Stimulated activated CD4-positive, alpha-beta T cell treated with anti-CD3 and anti-CD28 coated beads, Interleukin-1b, Interleukin-23, amount 100 ng/mL, for 24 hours (primary cell): ENCODE measurements at places on chromosomes 6 and 20.

- DNase-seq: no peak
These were observed 15.5 kb downstream of the FOXA2 start for GRCh38 chr20:22568872-22569344.

GRCh38 chr6:137740091-137740755 lies 126.8 kb upstream of the TNFAIP3 start:
- DNase-seq: no peak

- no peak for DNase-seq
These were observed 34.4 kb upstream of the PTPN1 start for GRCh38 chr20:50475681-50476292.

GRCh38 chr6:111347589-111347988 lies 135.4 kb downstream of the REV3L start:
- DNase-seq: no peak
